ENCODE measurements at places on chromosomes 7 and 10.

DNA sequence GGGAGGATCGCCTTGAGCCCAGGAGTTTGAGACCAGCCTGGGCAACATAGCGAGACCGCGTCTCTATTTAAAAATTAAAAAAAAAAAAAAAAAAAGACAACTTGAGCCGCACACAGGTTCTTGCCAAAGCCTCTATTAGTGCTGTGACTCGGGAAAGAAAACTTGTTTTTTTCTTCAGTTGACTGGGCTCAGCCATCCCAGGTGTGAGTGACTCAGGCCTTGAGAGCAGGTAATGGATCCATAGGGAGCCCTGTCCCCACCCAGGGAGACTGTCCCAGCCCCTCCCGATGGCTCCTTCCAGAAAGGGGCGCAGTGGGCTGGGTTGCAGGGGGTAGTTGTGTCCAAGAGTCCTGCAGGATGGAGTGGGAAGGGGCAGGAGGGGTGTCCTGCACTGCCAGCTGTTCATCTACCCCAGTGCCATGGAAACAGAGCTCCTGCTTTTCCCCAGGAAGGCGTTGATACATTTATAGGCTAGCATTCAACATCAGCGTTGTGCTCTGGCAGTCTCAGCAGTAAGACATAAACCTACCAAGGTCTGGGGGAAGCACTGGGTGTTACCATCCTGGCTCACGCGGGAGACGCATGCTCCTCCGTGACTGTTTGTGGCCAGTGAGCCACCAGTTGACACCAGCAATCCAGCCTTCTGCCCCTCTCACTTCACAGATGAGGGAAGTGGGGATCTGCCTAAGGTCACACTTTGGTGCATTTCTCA is 126.6 kb downstream of the CUX1 start:
- no peak for DNase-seq

DNA sequence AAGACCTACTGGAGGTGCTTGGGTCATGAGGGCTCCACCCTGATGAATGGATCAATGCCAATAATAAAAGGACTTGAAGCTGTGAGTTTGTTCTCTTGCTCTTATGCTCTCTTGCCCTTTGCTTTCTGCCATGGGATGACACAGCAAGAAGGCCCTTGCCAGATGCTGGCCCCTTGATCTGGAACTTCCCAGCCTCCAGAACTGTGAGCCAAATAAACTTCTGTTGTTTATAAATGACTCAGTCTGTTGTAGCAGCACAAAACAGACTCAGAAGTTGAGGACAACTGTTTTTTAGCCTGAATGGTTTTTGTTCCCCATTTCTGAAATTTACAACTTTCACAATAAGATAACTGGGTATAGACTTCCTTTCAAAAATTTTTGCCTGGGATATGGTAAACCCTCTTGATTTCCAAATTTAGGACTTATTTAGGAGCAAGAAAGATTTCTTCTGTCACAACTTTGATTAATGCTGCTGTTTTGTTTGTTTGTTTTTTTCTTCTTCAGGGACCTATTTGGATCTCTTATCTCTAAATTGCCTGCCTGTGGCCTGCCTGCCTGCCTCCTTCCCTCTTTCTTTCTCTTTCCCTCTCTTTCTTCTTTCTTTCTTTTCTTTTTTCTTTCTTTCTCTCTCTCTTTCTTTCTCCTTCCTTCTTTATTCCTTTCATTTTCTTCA is 12.1 kb downstream of the ENTPD1 start:
- DNase-seq = peak; percentile 58

- DNase-seq = no peak
Measured at GRCh38 chr10:20871970-20872369, 25.1 kb downstream of the NEBL start.

GRCh38 chr10:122096705-122097104 is 107.7 kb downstream of the TACC2 start:
- DNase-seq = peak; percentile 15

- DNase-seq = no peak
Measured at GRCh38 chr7:713139-713457, 13.4 kb upstream of the DNAAF5 start.

DNA sequence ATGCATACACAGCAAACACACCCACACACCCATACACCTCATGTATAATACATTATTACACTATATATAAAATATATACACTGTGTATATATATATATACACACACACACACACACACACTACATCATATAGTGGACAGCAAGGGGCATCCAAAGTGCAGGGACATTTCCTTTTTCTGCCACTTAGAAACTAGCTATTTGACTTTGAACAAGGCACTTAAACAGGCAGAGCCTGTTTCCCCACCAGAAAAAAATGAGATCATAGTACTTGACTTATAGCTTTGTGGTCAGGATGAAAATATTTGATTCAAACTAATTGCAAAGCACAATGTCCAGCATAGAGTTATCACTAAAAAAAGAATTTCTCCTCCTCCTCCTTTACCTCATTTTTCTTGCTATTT is 254.3 kb upstream of the NPVF start:
- no peak for DNase-seq

DNA sequence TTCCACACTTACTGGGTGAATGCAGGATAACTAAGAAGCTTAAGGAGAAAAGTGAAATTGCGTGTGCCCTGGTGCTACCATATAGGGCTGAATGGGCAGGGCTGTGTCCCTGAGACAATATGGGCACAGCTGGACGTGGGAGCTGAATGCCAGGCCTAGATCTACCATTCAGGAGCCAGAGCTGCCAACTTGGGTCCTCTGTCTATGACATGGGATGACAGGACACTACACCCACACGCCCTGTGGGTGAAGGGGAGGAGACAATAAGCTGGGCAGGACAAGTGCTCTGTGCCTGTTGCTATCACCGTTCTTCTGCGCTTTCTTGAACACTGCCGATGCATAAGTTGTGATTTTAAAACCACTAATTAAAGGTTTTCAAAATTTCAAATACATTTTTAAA is 293.9 kb downstream of the TNS3 start:
- DNase-seq = no peak

GRCh38 chr7:121419201-121420148 is 23.4 kb upstream of the FAM3C start:
- no peak for DNase-seq

GRCh38 chr7:81845744-81846241 is 75.9 kb upstream of the HGF start:
- peak; percentile 29 for DNase-seq

- no peak for DNase-seq
Measured at GRCh38 chr10:71214641-71215559, 2.5 kb downstream of the UNC5B start.

DNA sequence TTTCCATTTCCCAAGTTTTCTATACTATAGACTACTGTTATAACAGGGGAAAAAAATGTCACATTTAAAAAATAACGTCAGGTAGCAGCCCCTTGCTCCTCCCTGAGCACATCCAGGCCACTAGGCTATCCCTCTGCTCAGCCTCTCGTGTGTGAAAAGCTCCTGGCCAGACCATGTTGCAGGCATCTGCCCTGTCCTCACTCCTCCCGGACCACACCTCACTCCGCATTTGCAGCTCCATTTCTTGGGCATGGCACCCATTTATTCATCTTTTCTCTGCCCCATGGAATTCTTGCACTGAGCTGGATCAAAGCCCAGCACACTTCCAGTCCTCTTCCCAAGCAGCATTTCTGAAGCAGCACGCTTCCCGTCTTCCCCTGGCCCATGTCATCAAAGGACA is 1.4 kb upstream of the GDF2 start:
- DNase-seq = no peak

GRCh38 chr10:121709675-121710073 is 111.4 kb upstream of the FGFR2 start:
- peak; percentile 11 for DNase-seq

GRCh38 chr10:127976701-127977356 is 69.9 kb downstream of the PTPRE start:
- DNase-seq = no peak

- no peak for DNase-seq
Measured at GRCh38 chr7:85681241-85681640, 494.4 kb upstream of the SEMA3D start.

- DNase-seq = no peak
Measured at GRCh38 chr10:48519481-48520183, 85.2 kb downstream of the ARHGAP22 start.

- DNase-seq = no peak
Measured at GRCh38 chr10:117014835-117015234, 9.8 kb upstream of the SHTN1 start.

DNA sequence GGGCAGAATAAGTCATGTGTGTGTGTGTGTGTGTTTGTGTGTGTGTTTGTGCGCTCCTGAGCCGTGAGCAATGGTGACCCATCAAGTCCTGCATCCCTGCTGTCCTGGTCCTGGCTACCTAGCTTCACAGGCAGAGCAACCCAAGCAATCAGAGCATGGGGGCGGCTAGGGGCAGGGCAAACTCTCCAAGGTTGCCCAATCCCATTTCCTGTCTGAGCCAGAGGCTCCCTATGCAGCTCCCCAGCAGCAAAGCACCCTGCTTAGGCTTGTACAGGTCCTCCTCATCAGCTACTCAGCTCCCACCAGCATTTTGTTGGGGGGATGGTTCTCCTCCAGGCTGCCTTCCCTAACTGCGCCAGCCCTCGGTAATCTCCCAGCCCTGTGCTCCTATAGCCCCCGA is 31.1 kb upstream of the CRHR2 start:
- no peak for DNase-seq

DNA sequence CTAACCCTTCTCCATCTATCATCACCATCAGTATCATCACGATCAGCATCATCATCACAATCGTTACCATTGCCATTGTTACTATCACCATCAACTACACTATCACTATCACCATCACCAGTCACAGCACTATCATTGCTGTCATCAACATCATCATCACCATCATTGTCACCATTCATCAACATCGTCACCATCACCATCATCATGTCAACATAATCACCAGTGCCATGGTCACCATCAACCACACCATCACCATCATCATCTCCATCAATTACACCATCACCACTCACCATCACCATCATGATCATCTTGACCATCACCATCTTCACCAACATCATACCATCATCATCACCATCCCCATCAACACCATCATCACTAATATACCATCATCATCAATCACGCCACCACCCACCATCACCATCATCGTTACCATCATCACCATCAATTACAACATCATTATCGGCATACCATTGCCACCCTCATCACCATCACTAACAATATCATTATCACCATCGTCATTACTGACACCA is 66.5 kb downstream of the TNS3 start:
- DNase-seq = no peak

GRCh38 chr10:99709480-99710229 is 22.3 kb downstream of the COX15 start:
- peak; percentile 52 for DNase-seq

DNA sequence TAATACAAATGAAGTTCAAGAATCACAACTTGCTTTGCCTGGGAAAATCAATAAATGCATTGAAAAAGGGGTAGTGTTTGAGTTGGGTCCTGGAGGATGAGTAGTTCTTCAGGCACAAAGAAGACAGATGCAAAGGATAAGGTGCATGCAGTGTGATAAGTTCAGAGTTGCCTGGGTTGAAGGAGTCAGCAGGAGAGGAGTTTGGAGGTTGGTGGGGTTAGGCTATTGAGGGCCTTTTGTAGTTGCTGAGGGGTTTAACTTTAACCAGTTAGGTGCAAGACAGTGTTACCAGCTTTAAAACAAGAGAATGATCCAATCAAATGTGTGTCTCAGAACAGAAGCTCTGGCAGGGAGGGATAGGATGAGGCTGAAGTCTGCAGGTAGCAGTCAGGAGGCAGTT is 44.3 kb upstream of the GLCCI1 start:
- no peak for DNase-seq

- DNase-seq = peak; percentile 26
Measured at GRCh38 chr7:133359449-133359848, 106.6 kb downstream of the EXOC4 start.

DNA sequence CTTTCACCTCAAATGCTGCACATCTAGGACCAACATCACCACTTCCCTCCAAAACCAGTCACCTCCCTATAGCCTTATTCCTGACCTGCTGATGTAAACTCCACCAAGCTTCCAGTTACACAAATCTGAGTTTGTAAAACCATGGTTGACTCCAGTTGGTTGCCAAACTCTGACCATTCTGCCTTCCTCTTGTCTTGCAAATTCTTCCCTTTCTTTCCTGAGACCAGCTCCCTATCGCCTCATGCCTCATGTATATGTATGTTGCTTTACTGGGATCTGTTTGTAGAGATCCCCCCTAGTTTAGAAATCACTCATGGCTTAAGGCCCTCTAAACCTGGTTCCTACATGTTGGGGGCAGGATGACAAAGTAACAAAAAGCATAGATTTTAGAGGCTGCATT is 31.3 kb downstream of the PAX2 start:
- DNase-seq = no peak

DNA sequence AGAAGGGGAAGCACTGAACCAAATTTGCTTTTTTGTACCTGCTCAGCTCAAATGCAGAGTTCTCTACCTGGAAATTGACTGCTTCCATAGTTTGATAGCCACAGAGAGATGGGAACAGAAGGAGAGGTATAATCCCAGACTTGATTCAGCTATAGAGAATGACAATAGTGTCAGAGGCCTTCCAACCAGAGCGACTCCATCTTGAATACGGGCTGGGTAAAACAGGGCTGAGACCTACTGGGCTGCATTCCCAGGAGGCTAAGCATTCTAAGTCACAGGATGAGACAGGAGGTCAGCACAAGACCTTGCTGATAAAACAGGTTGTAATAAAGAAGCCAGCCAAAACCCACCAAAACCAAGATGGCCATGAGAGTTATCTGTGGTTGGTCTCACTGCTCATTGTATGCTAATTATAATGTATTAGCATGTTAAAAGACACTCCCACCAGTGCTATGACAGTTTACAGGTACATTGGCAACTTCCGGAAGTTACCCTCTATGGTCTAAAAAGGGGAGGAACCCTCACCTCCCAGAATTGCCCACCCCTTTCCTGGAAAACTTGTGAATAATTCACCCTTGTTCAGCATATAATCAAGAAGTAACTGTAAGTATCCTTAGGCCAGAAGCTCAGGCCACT is 42.7 kb upstream of the ATRNL1 start:
- DNase-seq = no peak

GRCh38 chr7:21898265-21898930 is 47.3 kb downstream of the CDCA7L start:
- no peak for DNase-seq

DNA sequence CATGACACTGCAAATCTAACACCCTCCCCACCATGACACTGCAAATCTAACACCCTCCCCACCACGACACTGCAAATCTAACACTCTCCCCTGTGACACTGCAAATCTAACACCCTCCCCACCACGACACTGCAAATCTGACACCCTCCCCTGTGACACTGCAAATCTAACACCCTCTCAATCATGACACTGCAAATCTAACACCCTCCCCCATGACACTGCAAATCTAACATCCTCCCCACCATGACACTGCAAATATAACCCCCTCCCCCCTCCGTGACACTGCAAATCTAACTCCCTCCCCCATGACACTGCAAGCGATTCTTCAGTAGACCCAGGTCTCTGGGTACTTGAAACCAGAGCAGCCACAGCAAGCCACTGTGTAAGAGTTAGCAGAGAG is 604.4 kb downstream of the DNAJB6 start:
- DNase-seq = no peak
